ENCODE measurements at places on chromosomes 4 and X.

GRCh38 chr4:112402098-112402497 is 104.9 kb downstream of the ALPK1 start:
- DNase-seq, result no peak

DNA sequence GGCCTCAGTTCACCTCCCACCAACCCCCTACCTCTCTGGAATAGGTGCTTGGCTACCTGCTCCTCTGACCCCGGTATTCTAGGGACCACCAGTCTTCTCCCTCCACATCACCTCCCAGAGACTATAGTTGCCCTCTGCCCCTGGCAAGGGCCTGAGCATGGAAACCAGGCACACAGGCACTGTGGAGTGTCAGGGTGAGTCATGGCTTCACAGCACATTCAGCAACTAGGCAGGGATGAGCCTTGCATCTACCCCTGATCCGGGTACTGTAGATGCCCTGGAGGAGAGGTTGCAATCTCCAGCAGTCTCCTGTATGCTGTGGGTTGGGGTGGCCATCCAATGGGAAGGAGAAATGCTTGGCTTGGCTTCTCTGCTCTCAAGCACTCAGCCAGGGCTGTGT is 472.7 kb downstream of the IDS start:
- DNase-seq, result no peak

- DNase-seq, result no peak
Measured at GRCh38 chr4:35734381-35735098, 509.8 kb downstream of the ARAP2 start.

DNA sequence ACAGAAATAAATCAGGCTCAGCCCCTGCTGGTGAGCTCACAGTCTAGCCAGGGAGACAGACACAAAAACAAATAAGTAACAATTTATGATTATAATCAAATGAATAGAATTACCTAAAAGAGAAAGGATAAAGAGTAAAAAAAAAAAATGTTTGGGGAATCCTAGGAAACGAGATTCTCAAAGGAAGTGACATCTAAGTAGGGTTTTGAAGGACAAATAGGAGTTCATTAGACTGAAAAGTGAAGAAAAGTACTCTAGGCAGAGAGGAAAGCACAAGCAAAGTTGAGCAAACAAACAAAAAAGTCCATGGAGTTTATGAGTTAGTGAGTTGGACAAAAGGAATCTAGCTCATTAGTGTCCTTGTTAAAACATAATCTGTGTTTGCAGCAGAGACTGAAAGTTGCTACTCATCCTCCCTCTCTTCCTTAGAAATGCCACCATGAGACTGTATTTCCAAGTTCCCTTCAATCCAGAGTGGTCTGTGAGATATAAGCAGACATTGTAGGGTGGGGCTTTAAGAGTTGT is 145.6 kb downstream of the SPATA18 start:
- no peak for DNase-seq

DNA sequence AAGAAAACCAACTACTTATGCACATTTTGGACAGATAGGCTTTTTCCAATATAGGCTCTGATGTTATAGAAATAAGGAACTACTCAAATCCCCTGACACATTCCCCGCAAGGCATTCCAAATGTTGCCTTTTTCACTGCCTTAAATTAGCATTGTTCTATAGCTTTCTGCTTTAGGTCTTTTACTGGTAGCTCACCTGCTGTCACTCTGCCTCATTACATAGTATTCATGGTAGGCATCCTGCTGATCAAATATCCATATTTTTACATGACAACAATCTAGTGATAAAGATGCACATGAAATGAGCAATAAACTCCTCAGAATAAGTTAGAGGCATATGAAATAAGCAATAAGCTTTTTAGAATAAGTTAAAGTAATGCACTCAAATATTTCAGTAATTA is 542.7 kb downstream of the FAM133A start:
- DNase-seq, result no peak

DNA sequence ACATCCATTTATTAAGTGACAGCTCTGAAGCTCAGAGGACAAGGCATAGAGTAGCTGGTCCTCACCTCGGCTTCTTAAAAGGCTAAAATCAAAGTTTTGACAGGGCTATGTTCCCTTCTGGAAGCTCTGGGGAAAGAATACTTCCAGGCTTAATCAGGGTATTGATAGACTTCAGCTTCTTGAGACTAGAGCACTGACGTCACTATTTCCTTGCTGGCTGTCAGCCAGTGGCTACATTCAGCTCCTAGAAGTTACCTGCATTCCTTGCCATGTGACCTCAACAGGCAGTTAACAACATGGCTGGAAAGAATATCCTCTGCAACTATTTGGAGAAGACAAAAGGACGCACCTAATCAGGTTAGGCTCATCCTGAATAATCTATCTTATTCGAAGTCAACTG is 1144.8 kb downstream of the ADGRL3 start:
- DNase-seq, result no peak

All from suppressor macrophage treated with lipopolysaccharide for 1 hour (primary cell).